ENCODE measurements at places on chromosomes 2 and 18.
A peak's percentile ranks its signal among the peaks of the same experiment; 100 is the strongest.

GRCh38 chr2:234533626-234534025, 36.7 kb upstream of the ARL4C start:
- peak; percentile 25 for DNase-seq

DNA sequence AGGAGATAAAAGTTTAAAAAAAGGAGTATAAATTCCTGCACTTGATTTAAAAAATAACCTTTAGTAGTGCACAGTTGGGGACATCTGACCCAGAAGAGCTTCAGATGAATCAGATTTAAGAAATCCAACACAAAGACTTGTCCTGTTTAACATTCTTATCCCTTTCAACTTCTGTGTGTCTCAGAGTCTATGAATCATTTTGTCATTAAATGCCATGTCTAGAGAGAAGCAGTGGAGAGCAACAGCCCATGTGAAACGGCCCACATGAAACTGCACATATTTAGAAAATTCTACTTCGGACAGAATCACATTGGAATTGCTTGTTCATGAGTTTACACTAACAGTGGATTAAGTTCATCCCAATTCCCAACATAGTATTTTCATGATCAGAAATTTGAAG, 278.6 kb downstream of the SLC8A1 start:
- no peak for DNase-seq

DNA sequence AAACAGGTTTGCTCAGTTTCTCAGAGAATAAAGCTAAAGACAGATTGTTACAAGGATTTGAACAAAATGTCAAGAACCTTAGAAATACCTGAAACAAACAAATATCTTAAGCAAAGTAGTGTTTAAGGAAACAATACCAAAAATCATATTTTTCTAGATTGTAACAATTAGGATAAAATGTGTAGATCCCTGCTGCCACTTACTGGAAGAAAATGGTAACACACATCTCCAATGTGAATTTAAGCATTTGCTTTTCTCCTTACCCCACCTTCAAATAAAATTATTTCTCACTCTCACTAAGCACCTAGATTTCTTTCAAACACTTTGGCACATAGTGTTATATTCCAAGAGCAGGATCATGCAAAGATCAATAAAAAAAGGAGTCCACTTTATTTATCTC, 34.9 kb downstream of the SUCLG1 start:
- DNase-seq, result no peak

- no peak for DNase-seq
Measured at GRCh38 chr2:61714210-61714609, 139.7 kb downstream of the FAM161A start.

DNA sequence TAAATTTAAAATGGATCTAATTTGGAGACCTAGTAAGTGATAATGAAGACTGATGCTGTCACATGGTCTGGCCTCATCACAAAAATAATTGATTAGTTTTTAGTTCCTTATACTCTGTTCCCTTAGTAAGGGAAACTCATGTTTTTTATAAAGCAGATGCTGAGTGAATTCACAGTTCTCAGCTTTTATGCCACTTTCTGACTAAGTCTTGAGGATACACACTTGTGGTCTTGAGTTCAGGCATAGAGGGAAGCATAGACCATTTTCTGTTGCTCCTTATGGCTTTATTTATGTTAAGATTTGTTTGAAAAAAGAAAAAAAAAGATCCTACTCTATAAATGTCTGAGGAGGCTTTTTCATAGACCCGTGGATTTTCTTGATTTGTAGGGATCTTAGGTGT, 91.1 kb downstream of the MAP4K4 start:
- DNase-seq, result no peak

DNA sequence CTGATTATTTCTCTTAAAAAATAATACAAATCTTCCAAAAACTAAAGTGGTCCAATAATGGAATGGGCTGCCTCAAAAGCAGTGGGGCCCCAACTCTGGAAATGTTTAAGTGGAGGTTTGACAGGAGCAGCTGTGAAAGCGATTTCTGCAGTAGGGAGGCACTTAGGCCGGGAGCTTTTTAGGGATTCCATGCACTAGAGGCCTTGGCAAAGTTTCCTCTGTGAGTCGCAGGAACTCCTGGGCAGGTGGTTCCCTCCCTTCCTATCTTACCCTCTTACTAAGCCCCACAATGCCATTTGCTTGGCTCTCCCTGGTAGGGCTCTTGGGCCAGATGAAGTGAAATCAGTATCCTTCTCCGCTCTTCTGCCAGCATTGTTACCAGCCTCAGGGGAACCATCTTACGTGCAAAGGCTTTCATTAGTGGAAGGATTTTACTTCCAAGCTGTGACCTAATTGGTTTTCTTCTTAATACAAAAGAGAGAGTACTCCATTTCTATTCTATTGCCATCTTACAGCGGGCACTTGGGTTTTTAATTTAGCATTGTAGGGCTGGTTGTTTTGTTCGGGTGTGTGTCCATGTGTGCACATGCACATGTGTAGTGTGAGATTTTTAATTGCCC, 34.3 kb upstream of the C18orf32 start:
- DNase-seq, result peak; percentile 88

- no peak for DNase-seq
Measured at GRCh38 chr18:27004056-27004829, 138.7 kb upstream of the AQP4 start.

GRCh38 chr18:54690198-54690597, 99.2 kb downstream of the DYNAP start:
- no peak for DNase-seq

DNA sequence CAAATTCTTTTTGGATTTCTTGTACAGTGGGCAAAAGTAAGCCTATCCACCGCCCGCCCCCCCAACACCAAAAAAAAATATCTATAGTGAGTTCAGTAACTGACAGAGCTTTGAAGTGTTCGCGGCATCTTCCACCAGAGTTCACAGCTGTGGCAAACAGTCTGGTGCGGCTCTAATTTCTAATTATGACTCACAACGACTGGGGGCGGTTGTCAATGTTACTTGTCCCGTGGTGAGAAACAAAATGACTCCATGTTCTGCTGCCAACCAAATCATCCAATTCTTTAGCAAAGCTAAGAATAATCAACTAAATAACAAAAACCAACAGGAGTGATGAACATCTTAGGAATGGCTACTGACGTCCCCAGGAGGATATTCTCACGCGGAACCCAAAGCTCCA, 392.5 kb upstream of the SALL3 start:
- DNase-seq, result no peak

DNA sequence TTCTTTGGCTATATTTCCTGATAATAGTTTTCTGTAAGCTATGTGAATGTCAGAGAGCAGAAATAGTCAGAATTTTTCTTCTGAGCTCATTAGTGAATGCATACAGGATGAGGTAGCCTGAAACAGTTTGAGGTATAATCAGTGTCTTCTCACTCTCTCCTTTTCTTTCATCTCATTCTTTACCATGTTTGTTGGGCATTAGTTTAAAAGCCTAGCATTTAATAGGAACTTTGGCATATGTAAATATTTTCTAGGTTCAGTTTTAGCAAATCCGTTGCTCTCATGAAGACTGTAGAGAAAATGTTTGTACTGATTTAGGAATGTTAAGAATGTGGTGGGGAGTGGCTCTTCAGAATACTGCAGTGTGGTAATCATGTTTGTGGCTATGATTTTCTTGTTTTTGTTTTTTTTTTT, 119.4 kb downstream of the PARD3B start:
- DNase-seq, result no peak

DNA sequence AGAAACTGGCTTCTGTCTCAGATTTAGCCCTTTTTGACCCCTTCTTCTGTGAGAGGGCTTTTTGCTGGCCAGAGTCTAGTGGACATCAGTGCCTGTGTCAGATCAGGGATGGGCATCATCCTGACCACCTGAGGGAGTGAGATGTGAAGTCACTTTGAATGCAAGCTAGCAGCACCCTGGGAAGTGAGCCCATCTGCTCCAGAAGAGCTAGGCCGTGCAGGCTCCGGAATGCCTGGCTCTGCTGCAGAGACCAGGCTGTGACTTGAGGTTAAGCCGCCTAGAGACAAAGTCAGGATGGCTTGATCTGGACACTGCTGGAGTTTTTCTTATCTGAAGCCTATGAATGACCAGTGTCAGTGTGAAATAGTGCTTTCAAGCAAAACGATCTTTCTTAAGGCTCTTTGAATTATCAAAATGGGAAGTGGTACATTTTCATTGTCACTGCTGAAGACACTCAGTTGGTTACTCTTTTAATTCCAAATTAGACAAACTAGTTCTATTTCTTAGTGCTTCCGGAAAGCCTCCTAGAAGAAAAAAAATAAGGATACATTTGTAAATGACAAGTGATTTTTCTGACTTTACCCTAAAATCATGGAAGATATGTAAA, 20.8 kb downstream of the DGUOK start:
- no peak for DNase-seq

- no peak for DNase-seq
Measured at GRCh38 chr18:13494871-13495445, 231.4 kb downstream of the FAM210A start.

GRCh38 chr18:73150199-73150598, 282.4 kb upstream of the NETO1 start:
- DNase-seq, result no peak

- DNase-seq, result no peak
Measured at GRCh38 chr2:83022631-83023210, 1436.4 kb downstream of the SUCLG1 start.

DNA sequence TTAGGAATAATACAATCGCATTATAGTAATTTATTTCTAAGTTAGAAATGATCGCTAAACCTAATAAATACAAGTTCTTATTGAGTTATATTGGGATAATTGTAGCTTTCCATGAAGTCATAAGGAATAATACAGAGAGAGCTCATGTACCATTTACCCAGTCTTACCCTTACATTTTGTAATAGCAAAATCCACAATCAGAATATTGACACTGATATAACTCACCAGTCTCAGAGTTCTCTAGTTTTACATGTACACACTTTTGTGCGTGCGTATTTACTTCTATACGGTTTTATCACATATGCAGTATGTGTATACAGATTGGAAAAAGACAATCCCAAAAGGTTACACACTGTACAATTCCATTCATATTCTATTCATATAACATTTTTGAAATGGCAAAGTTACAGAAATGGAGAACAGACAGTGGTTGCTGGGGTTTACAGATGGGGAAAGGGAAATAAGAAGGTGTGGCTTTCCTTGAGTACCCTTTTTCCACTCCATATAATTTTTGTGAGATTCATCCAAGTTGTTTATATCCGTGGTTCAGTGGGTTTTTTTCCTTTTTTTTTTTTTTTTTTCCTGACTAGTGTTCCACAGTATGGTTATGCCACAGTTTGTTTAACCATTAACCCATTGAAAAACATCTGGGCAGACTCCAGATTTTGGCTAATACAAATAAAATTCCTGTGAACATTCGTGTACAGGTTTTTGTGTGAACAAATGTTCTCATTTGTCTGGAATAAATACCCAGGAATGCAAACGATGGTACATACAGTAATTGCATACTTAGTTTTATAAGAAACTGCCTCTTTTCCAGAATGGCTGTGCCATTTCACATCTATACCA, 117.2 kb downstream of the HNMT start:
- DNase-seq, result no peak

GRCh38 chr18:62199629-62200028, 12.6 kb downstream of the RELCH start:
- DNase-seq, result no peak

GRCh38 chr18:73124175-73124574, 256.4 kb upstream of the NETO1 start:
- no peak for DNase-seq

DNA sequence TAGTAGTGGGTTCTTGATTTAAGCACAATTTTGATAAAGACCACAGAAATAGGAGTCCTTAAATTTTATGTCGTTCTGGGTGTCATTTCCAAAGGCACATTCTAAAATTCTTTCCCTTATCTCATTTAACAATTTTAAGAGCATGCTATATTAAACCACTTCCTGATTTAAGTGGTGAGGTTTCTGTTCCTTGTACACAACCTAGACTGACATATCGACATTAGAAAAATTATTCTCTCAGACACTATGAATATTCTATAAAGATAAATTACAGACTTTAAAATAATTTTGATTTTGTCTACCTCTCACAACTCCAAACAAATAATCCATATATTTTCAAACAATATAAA, 923.8 kb downstream of the LRP1B start:
- no peak for DNase-seq

DNA sequence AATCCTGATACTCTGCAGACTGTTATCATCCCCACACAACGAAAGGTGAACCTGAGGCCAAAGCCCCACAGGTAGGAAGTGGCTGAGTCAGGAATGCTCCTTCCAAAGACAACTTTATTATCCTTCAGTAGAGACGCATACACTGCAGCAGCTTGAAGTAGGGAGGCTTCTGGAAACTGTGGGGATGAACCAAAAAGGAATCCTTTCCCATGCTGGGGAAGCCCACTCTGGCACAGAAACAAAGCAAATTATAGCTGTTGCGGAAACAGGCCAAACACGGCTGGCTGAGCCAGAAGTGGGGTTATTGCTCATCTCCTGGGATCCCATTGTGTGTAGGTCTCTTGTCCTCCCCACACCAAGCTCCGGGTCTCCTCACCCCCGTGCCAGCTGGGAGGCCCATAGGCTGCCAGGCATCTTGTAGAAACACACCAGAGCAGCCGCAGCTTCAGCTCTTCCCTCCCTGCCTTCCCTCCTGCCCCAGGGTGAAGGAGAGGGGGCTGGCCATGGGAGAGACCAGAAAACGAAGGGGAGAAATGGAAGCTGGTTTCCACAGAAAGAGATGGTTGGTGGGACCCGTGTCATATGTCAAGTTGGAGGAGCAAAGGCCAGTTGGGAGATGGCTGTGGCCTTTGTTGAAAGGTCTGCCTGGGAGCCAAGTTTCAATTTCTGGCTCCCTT, 176.9 kb upstream of the NABP1 start:
- DNase-seq, result no peak

GRCh38 chr18:11269257-11269656, 119.9 kb upstream of the PIEZO2 start:
- no peak for DNase-seq

DNA sequence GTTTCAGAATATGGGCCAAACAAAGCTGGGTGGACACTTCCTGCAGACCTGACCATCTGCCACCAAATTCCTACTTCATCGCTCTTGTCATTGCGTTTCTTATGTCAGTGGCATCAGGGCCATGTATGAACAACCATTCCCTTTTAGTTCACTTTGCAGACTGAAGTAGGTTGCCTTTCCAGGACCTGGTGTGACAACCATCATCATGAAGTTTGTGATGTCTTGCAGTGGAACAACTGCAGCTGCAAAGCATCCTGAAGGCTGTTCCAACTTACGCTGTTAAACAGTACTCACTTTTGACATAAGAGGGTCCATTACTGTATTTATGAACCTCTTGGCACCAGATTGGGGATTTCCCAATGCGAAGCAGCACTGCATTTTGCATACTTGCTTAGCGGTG, 511.6 kb downstream of the ARHGAP15 start:
- DNase-seq, result no peak
